ENCODE measurements at places on chromosomes 11 and 22. TPM values are rescaled to one million over a fixed set of nuclear protein-coding genes. Genes with fewer than 3 reads are reported as not detected.

The MCHR1 gene
- not detected for total RNA-seq

The GUCY1A2 gene
- total RNA-seq, result not detected

The GLB1L3 gene
- total RNA-seq, result 3.1 TPM

The TEX12 gene
- total RNA-seq, result 0.46 TPM

The LRP4 gene
- total RNA-seq, result not detected

The EMID1 gene
- total RNA-seq, result not detected

The GPHA2 gene
- total RNA-seq, result 0.48 TPM

The THOC5 gene
- total RNA-seq, result 48.4 TPM

The MRGPRX4 gene
- not detected for total RNA-seq

The SPON1 gene
- 20.8 TPM for total RNA-seq

The SPCS2 gene
- 211 TPM for total RNA-seq

Data from naive thymus-derived CD4-positive, alpha-beta T cell (primary cell).